NCI-H1417 (cell line): ENCODE measurements at places on chromosomes 3 and 15.

- DNase-seq: no peak
These were observed 2.5 kb upstream of the NLGN1 start for GRCh38 chr3:173395073-173395411.

GRCh38 chr3:52606373-52607085 is 70.1 kb downstream of the UQCC5 start:
- DNase-seq: no peak

- DNase-seq: no peak
These were observed 941.7 kb downstream of the TUSC7 start for GRCh38 chr3:117651246-117651645.

- DNase-seq: peak; percentile 13
These were observed 20.2 kb downstream of the CPOX start for GRCh38 chr3:98573181-98573728.

GRCh38 chr15:29835301-29835700 is 13.0 kb upstream of the TJP1 start:
- DNase-seq: no peak

DNA sequence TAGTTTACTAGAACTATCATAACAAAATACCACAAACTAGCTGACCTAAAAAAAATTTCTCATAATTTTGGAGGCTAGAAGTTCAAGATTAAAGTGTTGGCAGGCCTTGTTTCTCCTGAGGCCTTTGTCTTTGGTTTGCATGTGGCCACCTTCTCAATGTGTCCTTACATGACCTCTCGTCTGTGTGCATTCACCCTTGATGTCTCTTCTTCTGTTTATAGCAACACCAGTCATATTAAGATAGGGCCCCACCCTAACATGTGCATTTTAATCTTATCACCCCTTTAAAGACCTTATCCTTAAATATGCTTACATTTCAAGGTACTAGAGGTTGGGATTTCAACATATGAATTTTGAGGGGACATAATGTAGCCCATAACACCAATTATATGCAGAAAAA is 177.0 kb downstream of the ZBBX start:
- DNase-seq: no peak

GRCh38 chr3:188465311-188465710 is 311.4 kb downstream of the LPP start:
- no peak for DNase-seq

- no peak for DNase-seq
These were observed 32.6 kb downstream of the PLS1 start for GRCh38 chr3:142628801-142629200.

- no peak for DNase-seq
These were observed 12.2 kb upstream of the ZNF197 start for GRCh38 chr3:44612678-44613077.

- no peak for DNase-seq
These were observed 2.6 kb upstream of the PHLDB2 start for GRCh38 chr3:111856501-111856900.

DNA sequence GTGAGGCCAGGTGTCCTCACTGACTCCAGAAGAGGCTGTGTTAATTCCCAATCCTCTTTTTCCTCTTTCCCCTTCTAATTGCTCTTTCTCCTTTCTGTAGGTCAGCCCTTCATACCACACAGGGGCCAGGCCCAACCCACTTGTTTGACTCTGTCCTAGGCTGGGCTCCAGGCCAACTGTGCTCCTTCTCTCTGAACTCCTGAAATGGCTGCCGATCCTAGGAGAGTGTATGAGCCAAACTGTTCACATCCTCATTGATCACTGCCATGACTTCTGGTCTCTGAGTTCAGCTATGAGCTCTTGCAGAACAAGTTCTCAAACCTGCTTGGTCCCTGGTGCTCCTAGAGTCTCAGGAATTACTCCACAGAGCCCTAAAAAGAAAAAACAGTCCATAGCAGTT is 145.1 kb downstream of the VGLL4 start:
- DNase-seq: no peak

GRCh38 chr3:140408252-140408651 is 269.6 kb upstream of the TRIM42 start:
- DNase-seq: no peak

DNA sequence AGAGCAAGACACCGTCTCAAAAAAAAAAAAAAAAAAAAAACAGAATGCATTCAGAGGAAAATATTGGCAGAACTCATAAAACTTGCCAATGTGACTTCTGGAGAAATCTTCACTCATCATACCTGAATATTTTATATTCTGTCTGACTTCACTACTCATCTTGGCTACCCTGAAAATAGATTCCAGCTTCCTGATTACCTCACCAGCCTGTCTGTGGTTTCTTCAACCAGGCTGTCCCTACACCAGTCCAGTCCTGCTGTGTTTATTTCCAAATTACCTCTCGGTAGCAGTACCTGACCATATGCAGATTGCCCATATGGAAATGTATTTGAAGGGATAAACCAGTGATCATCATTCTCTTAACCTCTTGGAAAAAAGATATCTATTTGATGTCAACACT is 9.3 kb upstream of the P3H2 start:
- no peak for DNase-seq

DNA sequence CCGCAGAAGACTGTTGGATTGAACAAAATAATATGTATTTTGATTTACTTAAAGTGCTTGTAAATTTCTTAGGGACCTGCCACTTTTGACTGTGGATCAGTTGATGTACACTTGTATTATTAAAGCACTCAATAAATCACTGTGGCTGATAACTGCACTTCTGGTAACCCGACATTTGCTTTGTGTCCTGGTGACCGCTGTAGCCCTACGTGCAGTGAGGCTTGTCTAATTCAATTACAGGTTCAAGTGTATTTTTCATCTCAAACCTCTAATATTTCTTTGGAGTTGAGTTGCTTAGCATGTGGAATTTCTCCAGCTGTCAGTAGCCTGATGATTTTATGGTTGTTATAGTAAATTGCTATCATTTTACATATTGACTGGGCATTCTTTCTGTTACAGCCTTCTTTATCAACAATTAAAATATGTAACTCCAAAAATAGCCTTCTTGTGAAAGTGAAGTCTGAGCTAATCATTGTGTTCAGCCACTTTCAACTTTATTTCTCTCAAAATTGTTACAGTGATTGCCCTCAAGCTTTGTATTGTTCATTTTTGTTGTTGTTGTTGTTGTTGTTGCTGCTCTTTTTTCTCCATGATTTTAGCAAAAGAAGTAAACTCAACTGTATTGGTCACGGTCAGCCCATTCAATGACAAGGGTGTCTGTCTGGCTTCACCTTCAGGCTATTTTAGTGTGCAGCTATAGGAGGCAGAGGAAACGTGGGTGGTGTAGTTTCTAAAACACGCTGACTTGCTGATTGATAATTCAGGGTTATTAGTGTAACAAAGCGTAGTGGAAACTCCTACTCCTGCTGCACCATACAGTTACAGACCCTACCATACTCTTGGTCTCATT is 215.1 kb upstream of the UBE2E1 start:
- no peak for DNase-seq

- DNase-seq: peak; percentile 88
These were observed 10.9 kb downstream of the TM2D3 start for GRCh38 chr15:101641129-101641764.

- no peak for DNase-seq
These were observed 8.6 kb downstream of the TLR9 start for GRCh38 chr3:52216585-52217408.

GRCh38 chr15:91473894-91474545 is 374.0 kb downstream of the SV2B start:
- DNase-seq: no peak

- no peak for DNase-seq
These were observed 638 bp upstream of the TBC1D5 start for GRCh38 chr3:17742880-17743657.

GRCh38 chr15:61794881-61795280 is 265.4 kb downstream of the VPS13C start:
- no peak for DNase-seq

DNA sequence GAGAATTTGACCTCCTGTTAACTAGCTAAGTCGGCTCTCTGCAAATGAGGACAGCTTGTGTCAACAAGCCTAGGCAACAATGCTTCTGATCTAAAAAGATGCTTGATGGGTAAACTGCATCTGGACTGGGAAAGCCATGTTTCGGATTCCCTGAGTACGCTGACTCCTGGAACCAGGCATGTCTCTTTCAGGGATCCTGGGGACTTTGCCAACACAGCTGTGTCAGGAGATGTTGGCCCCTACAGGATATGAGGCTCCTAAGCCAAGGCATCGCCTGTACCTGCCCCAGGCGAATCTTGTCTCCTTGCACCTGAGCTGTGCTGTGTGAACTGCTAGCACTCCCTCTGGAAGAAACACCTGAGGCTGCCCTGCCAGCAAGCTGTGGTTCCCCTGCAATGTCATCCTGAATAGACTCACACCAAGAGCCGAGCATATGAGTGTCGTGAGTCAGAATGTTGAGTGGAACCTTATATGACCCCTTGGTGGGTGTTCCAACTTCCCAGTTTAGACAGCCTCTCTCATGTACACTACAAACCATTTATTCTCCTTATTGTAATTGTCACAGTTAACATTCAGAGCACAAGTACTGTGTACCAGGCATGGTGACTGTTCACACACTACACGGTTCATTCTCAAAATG is 17.0 kb downstream of the EOGT start:
- DNase-seq: no peak

GRCh38 chr3:71688121-71688520 is 37.1 kb downstream of the EIF4E3 start:
- no peak for DNase-seq

- DNase-seq: peak; percentile 42
These were observed 8.4 kb upstream of the ANP32A start for GRCh38 chr15:68829068-68829467.

- no peak for DNase-seq
These were observed 111.9 kb downstream of the ETFA start for GRCh38 chr15:76199106-76200082.

DNA sequence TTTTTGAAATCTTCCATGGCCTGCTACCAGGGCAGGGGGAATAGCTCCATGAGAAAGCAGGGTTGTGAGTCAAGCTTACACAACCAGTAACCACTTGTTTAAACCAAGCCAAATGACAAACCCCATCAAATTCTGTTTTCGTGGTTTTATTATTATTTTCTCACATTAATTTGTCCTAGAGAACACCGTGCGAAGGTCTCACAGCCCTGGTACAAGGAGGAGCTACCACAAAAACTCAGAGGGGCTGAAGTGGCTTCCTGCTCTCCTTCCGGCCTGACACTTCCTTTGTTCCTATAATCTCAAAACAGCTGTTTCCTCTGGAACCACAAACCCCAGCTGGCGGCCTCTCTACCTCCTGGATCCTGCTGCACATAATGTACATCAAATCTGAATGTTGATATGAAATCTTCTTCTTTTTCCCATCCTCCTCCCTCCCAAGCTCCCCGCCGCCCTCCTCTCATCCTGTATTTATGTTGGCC is 375.9 kb downstream of the MCTP2 start:
- DNase-seq: no peak

DNA sequence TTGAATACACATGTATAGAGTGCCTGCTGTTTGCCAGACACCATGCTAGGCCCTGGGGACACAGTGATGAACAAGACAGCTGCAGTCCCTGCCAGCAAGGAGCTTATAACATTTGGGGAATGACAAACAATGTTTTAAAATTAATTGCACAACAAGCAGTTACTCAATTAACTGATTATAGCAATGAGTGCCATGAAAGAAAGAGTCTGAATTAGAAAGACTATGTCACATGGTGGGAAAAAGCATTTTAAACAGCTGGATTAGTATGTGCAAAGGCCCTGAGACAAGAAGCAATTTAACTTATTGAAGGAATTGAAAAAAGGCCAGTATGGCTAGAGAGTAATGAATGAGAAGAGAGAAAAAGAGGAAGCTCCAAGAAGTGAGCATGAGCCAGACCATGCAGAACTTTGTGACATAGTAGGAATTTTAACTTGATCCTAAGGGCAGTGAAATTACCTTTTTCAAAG is 64.5 kb upstream of the PLXNA1 start:
- DNase-seq: no peak

DNA sequence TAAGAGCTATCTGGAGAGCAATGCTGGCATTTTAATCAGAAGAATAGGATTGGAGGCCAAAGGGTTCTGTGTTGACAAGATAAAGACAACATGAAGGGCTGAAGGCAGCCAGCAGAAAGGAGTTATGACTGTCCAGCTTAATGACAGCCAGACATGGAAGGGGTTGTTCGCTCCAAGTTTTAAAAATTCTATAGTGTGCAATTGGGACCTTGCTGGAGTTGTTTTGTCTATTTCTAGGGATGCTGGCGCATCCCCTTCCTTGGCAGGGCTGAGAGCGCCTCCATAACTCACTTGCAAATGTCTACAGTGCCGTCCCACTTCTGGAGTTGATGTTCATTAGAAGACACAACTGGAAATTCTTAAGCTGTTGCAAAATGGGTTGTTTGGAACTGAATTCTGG is 200.7 kb downstream of the TLE3 start:
- no peak for DNase-seq

- DNase-seq: no peak
These were observed 281.3 kb downstream of the CLSTN2 start for GRCh38 chr3:140216249-140216648.

DNA sequence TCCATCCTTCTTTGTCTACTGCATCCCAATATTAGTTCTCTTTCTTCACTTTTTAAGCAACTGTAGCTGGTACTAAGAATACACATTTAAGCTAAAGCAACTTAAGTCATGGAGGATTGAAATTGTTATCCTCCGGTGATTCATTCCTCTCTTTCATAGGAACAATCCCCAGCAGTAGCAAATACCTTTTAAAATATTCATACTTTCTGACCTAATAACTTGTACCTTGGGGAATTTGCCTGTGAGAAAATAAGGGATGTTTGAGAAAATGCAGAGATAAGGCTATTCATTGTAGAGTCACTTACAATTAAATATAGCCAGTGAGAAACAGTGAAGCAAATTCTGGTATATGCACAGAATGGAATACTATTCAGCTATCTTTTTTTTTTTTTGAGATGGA is 66.0 kb downstream of the VPS13C start:
- no peak for DNase-seq

DNA sequence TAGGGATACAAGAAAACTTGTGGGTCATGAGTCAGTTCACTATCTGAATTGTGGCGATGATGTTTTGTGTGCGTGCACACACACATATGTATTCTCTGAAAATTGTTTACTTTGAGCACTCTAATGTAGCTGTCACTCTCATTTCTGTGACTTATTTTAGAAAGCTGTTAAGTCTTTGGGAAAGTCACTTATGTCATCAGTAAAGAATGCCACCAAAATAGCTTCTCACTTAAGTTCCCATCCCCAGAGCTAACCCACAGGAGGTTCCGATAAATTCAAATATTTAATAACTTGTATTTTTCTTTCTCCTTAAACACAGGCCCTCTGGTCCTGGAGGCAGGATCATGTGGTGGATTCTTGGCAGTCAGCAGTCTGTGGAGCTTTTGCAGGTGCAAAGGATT is 138.3 kb downstream of the LRIG1 start:
- DNase-seq: no peak

- DNase-seq: no peak
These were observed 143.5 kb downstream of the NUP210 start for GRCh38 chr3:13276438-13277195.

GRCh38 chr3:28556195-28556594 is 207.6 kb upstream of the AZI2 start:
- no peak for DNase-seq

GRCh38 chr3:37990527-37990926 is at the start of gene VILL:
Gene VILL, plus strand, starts transcription at chr3:37990786. Its CDS starts 2,887 bp downstream, at chr3:37993673.
- DNase-seq: no peak

GRCh38 chr3:114310695-114311094 is 16.9 kb downstream of the TIGIT start:
- DNase-seq: no peak

- DNase-seq: no peak
These were observed 48.2 kb upstream of the PYDC2 start for GRCh38 chr3:191412759-191413158.

- no peak for DNase-seq
These were observed 152.0 kb downstream of the OPA1 start for GRCh38 chr3:193744822-193745684.

GRCh38 chr3:30694148-30694547 is 87.7 kb downstream of the TGFBR2 start:
- no peak for DNase-seq
